Stimulated activated CD4-positive, alpha-beta T cell treated with anti-CD3 and anti-CD28 coated beads, Interleukin-2, amount 100 ng/mL, for 24 hours (primary cell): ENCODE measurements at places on chromosomes 6 and 20.

DNA sequence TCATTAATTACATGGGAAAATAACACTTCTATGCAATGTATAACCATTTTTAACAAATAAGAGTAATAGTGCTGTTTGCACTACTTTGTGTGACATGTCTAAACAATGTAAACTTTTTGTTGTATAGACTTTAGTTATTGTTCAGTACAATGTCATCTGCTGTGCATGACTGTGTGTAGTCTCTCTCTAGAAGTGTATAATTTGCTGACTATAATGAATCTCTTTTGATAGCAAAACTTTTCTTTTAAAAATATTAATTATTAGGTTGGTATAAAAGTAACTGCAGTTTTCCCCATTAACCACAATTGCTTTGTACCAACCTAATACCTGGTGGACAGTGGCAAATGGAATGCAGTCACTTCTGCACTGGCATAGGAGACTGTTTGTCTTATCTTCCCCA is 124.2 kb upstream of the SGK1 start:
- no peak for DNase-seq

- DNase-seq: no peak
Observed at GRCh38 chr6:160265869-160266476, 7.4 kb upstream of the SLC22A2 start.

GRCh38 chr6:30960907-30961673 is 20.3 kb downstream of the MUCL3 start:
- no peak for DNase-seq

DNA sequence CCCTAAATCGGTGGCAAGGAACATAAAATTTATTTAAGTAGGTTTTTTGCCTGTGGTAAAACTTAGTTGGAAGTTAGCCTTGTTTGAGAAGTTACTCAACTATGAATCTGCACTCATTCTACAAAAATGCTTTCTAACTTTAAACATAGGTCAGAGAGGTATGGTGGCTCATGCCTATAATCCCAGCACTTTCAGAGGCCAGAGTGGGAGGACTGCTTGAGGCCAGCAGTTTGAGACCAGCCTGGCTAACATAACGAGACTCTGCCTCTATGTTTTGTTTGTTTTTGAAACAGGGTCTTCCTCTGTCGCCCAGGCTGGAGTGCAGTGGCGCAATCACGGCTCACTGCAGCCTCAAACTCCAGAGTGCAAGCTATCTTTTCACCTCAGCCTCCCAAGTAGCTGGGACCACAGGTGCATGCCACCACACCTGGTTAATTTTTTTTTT is 16.2 kb downstream of the USP49 start:
- no peak for DNase-seq
